ENCODE measurements at places on chromosomes 5 and 9.
A peak's percentile ranks its signal among the peaks of the same experiment; 100 is the strongest.

DNA sequence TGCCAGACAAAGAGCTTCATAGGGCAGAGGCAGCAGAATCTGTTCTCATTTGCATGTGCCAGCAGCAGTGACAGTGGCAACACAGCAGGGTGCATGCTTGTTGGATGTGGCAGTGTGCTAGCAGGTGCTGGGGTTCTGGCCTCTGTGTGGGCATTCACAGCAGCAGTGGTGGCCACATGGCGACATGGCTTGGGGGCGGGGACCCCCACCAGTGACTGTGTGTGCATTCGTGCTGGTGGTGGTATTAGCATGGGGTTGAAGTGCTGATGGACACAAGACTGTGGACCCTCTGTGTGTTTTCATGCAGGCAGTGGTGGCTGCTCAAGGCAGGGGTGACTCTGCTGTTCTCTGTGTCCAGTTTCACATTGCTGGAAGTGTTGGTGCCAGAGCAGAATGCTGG lies 183.2 kb upstream of the PDE4D start:
- DNase-seq = no peak

DNA sequence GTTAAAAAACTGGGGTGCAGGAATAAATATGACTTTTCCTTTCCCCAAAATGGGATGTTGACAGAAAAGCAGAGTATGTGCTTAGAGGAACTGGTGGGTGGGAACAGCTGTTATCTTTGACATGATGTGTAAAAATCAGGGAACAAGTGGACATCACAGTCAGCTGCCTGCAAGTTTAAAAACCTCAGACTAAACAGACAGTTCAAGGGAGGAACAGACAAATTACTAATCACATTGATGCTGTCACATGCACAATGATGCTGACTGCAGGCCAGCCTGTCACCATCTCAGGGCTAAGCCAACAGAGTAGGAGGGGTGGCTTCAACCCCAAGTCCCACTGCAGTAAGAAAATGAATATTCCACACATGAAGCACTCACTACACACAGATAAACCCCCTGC lies 38.2 kb upstream of the UBAP2 start:
- no peak for DNase-seq

GRCh38 chr9:8362250-8362649 lies 562.7 kb upstream of the DMAC1 start:
- peak; percentile 26 for DNase-seq

DNA sequence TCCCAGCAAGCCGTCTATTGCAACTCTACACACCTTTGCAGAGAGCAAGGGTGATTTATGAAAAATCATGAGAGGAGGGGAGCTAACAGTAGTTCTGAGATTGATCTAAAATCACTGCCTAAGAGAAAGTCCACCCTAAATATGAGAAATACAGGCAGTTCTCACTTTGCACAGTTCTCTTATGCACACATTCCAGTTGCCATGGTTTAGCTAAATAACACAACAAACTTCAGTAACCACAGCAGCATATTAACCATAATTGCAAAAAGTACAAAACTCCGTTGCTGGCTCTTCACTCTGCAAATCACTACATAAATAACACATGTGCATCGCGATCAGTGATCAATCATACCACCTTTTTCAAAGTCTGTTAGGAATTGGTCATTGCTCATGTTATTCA lies 31.1 kb downstream of the PGGT1B start:
- no peak for DNase-seq

GRCh38 chr9:134965411-134965810 lies 47.7 kb upstream of the FCN1 start:
- DNase-seq = no peak

DNA sequence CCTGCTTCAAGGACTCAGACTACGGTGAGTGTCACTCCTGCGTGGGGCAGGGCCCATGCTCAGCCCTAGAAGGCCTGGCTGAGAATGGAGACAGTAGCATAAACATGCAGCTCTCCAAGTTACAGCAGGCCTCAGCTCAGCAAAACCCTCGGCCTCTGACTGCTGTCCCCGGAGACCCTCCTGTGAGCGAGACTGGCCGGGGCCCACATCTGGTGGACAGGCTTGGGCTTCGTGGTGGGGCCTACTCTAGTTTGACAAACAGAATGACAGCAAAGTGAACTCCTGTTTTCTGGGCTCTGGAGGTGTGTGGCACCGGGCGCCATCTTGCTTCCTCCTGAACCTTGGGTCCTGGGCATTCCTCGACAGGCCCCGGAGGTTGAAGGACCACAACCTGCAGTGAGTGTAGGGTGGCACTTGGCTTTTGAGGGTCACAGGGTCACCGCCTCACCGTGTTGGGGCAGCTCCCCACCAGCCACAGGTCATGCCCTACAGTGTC lies 97.5 kb downstream of the PHF2 start:
- DNase-seq = no peak

DNA sequence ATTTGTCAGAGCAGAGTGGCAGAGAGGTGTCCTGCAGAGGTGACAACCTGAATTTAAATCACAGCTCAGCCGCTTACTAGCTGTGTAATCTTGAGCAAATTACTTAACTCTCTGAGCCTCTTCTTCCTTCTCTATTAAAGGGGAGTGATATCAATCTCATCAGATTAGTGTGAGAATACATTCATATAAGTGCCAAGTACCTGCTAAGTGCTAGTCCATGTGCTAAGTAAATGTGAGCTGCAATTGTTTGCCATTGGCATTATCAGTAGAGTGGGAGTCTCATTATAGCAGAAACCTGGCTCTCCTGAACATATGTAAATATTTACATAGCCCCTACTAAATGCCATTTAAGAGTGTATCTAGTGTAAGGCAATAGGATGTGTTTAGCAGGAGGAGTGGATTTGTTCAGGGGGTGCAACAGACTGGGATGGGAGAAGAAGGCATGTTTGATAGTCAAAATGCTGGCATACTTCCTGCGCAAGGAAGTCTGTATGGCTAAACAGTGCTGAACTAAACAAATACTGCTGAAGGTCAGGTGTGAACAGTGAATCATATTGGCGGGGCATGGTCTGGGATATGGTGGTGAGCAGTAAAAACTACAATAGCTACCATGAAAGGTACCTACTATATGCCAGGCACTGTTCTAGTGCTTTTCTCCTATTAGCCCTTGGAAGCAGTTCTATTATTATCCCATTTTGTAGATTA lies 74.5 kb downstream of the F2RL2 start:
- no peak for DNase-seq

- peak; percentile 12 for DNase-seq
Measured at GRCh38 chr5:153542536-153542935, 52.1 kb downstream of the GRIA1 start.

DNA sequence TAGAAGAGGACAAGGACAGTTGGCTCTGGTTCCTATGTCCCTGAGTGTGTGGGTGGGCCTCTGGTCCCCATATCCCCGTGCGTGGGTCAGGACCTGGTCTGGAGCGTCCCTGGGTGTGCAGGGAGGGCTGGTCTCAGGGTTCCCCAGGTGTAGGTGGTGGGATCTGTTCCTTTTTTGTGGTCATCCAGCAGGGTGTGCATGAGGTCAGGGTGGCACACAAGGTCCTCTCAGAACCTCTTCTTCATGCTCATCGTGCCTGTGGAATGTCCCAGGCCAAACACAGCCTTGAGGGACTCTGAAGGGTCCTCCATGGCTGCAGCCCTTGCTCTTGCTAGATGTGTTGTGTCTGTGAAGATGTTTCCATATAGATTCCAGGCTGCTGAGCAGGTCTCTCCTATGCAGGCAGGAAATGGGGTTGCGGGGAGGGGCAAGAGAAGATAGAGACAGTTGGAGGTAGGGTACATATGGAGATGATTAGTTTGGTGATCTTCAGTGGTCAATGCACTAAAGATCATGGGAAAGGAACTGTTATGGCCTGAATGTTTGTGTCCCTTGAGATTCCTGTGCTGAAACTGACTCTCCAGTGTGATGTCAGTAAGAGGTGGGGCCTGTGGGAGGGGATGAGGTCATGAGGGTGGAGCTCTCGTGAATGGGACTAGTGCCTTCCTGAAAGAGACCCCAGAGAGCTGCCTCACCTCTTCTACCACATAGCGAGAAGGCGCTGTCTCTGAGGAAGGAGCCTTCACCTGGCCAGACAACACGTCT lies 53.1 kb downstream of the NXNL2 start:
- no peak for DNase-seq

GRCh38 chr9:128276574-128277270 lies 646 bp downstream of the SWI5 start:
- peak; percentile 1 for DNase-seq

- DNase-seq = no peak
Measured at GRCh38 chr5:2254406-2254805, 371.7 kb upstream of the IRX4 start.

DNA sequence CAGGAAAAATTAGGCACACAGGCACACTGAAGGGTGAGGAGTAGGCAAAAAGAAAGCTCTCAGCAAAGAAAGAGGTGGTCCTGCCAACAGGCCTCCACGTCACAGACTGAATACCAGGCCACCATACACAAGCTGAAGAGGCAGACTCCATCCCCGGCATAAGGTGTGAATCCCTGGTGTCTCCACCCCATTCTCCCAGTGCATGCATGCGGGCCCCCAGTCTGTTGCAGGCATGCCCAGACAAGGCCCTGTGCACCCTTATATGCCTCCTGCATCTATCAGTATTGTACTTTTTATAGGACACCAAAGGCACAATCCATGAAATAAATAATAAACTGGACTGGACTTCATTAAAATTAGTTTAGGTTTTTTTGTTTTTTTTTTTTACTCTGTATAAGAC lies 73.1 kb downstream of the RGMB start:
- no peak for DNase-seq

- DNase-seq = no peak
Measured at GRCh38 chr9:135067096-135067710, 20.3 kb upstream of the OLFM1 start.

GRCh38 chr9:97373331-97373730 lies 38.6 kb upstream of the TDRD7 start:
- no peak for DNase-seq

DNA sequence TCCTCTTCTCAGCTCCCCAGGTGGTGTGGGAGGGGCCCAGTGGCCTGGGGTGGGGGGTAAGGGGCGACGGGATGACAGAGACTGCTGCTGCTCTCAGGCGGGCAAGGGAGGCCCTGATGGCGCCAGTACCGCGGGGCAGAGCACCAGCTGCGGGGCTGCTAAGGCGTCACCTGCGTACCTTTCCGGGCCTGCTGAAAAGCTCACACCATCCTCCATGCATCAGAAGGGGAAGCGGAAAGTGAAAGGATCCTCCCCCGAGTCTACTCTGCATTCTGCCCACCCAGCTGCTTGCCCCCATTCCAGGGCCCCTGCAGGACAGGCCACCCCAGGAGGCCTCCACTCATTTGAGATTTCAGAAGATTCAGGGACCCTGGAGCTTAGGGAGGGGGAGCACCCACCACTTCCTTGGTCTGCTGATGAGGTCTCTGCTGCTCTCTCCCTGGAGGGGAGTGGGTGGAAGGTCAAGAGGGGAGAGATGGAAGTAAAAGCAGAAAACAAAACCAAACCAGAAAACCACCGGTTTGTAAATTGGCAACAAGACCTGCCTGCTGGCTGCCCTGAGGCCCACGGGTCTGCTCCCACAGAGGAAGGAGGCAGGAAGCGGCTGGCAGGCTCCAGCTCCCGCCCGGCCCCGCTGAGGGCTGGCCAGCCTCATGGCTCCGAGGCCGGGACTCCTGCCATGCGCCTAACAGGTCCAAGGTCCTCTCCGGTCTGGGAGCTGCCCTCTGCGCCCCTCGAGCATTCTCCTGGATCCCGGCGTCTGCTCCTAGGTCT lies 33.6 kb downstream of the PRRT1B start:
- no peak for DNase-seq

DNA sequence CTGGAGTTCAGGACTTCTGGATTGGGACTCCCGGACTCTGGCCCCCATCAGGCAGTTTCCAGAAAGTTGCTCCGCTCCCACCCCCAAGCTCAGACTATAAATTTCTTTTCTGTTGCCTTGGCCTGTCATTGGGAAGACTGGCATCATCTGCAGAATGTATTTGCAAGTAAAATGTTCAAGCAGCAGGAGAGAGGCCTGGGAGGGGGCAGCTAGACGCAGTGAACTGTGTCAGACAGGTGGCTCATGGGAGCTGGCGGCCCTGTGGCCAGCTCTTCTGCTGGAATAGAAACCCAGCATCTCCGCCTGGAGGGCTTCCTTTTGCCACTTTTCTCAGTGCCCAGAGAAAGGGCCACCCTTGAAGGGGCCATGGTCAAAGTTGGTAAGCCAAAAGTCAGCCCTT lies 16.0 kb downstream of the INSYN2B start:
- DNase-seq = no peak

DNA sequence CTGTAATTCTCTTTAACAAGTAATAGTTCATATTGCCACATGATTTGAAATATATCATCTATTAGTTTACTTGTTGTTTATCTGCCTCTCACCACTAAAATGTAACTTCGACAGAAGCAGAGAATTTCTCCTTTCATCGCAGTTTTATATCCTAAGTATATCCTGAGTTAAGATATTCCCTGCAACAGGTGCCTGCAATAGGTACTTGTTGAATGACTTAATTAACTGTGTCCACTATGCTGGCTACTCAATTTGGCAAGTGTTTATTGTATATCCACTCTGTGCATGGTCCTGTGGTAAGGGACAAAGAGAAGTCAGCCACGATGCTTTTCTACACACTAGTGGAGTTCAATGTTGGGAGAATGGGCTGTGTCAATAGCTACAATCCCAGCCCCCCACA lies 108.5 kb downstream of the PSAT1 start:
- no peak for DNase-seq

- DNase-seq = no peak
Measured at GRCh38 chr5:91848453-91848852, 465.3 kb upstream of the ARRDC3 start.

GRCh38 chr9:120390637-120391190 lies 189.3 kb downstream of the CDK5RAP2 start:
- no peak for DNase-seq

DNA sequence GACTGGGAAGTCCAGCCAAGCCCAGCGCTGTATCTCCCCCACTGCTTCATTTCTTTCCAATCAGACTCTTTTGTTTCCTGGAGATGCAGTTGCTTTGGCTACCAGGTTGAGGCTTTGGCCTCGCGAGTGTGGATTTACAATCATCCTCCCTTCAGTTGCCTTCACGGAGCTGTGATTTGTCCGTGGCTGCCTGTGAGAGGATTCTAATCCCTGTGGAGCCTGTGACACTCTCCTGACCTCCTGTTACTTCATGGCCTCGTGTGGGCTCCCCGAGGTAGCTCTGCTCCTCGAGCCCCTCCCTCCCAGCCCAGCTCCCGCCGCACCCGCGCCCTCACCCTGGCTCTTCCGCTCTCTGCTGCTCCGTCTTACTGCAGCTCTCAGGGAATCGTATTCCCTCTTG lies 107.2 kb upstream of the STC2 start:
- no peak for DNase-seq

GRCh38 chr5:171989946-171990712 lies 16.3 kb downstream of the FBXW11 start:
- no peak for DNase-seq

GRCh38 chr5:116229131-116229689 lies 144.4 kb downstream of the COMMD10 start:
- DNase-seq = no peak
